Cortex of kidney (tissue), 1 donor: ENCODE measurements at places on chromosomes 1 and 21.

- no peak for DNase-seq
These were observed 493 bp upstream of the ELOA start for GRCh38 chr1:23742670-23743286.

- DNase-seq, result no peak
These were observed 7.4 kb downstream of the ETS2 start for GRCh38 chr21:38813143-38813542.

DNA sequence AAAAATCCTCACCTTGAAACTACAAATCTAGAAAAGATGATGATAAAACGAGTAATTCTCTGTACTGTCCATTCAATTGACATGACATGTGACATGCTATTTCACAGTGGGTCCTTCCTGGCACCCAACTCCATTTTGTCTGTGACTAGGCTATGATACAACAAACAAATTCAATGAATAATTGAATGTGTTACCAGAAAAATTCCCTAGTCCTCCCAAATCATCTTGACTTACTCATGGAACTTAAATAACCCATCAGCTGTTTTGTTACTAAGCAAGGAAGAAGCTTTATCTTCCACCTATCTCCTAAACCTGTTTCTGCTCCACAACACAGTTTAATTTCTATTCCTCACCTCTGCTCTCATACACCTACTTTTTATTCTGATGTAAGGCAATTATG lies 30.4 kb downstream of the B3GALNT2 start:
- no peak for DNase-seq

GRCh38 chr1:215501496-215501895 lies 65.6 kb upstream of the KCTD3 start:
- DNase-seq, result no peak
